B cell (primary cell): ENCODE measurements at places on chromosomes 4 and X. TPM values are rescaled to one million over a fixed set of nuclear protein-coding genes. Genes with fewer than 3 reads are reported as not detected.

DNA sequence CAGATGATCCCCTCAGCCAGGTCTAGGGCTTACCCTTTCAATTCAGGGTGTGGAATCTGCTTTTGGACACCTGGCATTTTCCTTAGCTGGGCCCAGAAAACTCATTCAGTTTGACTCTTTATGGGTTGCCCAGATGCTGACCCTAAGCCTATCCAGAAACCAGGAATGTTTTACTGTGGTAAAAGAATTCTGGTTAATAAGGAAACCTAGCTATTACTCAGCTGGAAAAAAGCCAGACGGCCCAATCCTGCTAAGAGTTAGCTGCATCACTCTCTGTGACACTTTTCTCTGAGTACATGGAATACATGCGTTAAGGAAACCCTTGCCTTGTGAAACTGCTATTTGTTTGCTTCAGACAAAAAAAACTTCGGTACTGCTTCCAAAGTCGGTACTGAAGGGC, 28.0 kb downstream of the ING2 start:
- no peak overlapping the region for H3K27ac ChIP-seq
- no peaks in the 10 kb centered on the region for H3K36me3 ChIP-seq
- H3K4me1 ChIP-seq: no peaks in the 10 kb centered on the region
- H3K4me3 ChIP-seq: no peak overlapping the region
- DNase-seq: no peak

METTL14 gene
- total RNA-seq: 65.6 and 74.8 TPM in 2 replicates

RAB39B gene
- 7.8 and 8.8 TPM in 2 replicates for total RNA-seq

- H3K4me3 ChIP-seq: no peak overlapping the region
- H3K27me3 ChIP-seq: no peaks in the 10 kb centered on the region
- peaks cover 11% of the 10 kb centered on the region for H3K36me3 ChIP-seq
- H3K27ac ChIP-seq: no peak overlapping the region
- H3K4me1 ChIP-seq: no peaks in the 10 kb centered on the region
- DNase-seq: no peak
These were observed 7.6 kb downstream of the SLC25A43 start for GRCh38 chrX:119406776-119407175.

FAM241A gene
- total RNA-seq: 0.79 and 0.95 TPM in 2 replicates

RAB33B gene
- 13.0 and 13.1 TPM in 2 replicates for total RNA-seq

- DNase-seq: no peak
- peak within 1 kb of the TSS; percentile 33 for H3K27ac ChIP-seq
- H3K4me3 ChIP-seq: peak within 1 kb of the TSS; percentile 62
- H3K36me3 ChIP-seq: no peaks in the 10 kb centered on the region
- peaks cover 27% of the 10 kb centered on the region for H3K4me1 ChIP-seq
These were observed at the start of gene MAGIX for GRCh38 chrX:49162620-49163019. Gene MAGIX (plus strand): TSS chrX:49162758. CDS start chrX:49162890, 132 bp downstream.

GRCh38 chrX:111445485-111445884, 33.5 kb upstream of the DCX start:
- H3K27me3 ChIP-seq: no peaks in the 10 kb centered on the region
- no peaks in the 10 kb centered on the region for H3K36me3 ChIP-seq
- H3K4me1 ChIP-seq: no peaks in the 10 kb centered on the region
- no peak overlapping the region for H3K27ac ChIP-seq

- no peak overlapping the region for H3K4me3 ChIP-seq
- no peak for DNase-seq
- H3K4me1 ChIP-seq: no peaks in the 10 kb centered on the region
- no peaks in the 10 kb centered on the region for H3K27me3 ChIP-seq
These were observed 1862.7 kb downstream of the STIM2 start for GRCh38 chr4:28723371-28723770.

GRCh38 chrX:29555465-29556091, 659.8 kb upstream of the MAGEB2 start:
- no peak overlapping the region for H3K27ac ChIP-seq
- DNase-seq: no peak
- no peaks in the 10 kb centered on the region for H3K4me1 ChIP-seq
- no peak overlapping the region for H3K4me3 ChIP-seq

SPARCL1 gene
- total RNA-seq: not detected in 2 replicates

DNA sequence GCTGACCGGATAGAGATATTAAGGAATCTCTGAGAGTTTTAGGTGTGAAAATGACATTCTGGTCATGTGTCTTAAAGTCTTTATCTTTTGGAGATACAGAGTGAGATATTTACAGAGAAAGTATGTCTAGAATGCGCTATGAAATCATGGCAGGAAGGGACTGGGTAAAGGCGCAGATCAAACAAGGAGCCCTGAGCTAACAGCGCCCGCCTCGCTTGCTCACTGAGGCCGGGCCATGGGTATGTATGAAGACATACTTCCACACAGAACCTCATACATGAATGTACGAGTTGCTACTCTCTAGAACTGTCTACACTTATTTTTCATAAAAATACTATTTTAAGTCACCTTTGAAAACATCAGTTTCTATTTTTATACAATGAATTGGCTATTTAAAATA, 20.0 kb downstream of the FAM53A start:
- no peaks in the 10 kb centered on the region for H3K36me3 ChIP-seq
- H3K27me3 ChIP-seq: no peaks in the 10 kb centered on the region
- no peak for DNase-seq
- H3K4me3 ChIP-seq: no peak overlapping the region
- H3K4me1 ChIP-seq: no peaks in the 10 kb centered on the region

- no peak for DNase-seq
- no peaks in the 10 kb centered on the region for H3K4me1 ChIP-seq
- H3K27ac ChIP-seq: no peak overlapping the region
- H3K27me3 ChIP-seq: peaks cover 8% of the 10 kb centered on the region
- H3K4me3 ChIP-seq: no peak overlapping the region
These were observed 205.9 kb downstream of the STIM2 start for GRCh38 chr4:27066591-27066990.

- no peaks in the 10 kb centered on the region for H3K36me3 ChIP-seq
- DNase-seq: no peak
- no peak overlapping the region for H3K27ac ChIP-seq
- no peaks in the 10 kb centered on the region for H3K27me3 ChIP-seq
- H3K4me1 ChIP-seq: no peaks in the 10 kb centered on the region
- H3K4me3 ChIP-seq: no peak overlapping the region
These were observed 69.1 kb upstream of the PUDP start for GRCh38 chrX:7216981-7217587.

GRCh38 chr4:147362938-147363337, 118.0 kb upstream of the EDNRA start:
- H3K27ac ChIP-seq: no peak overlapping the region
- H3K36me3 ChIP-seq: no peaks in the 10 kb centered on the region
- no peak for DNase-seq
- no peaks in the 10 kb centered on the region for H3K27me3 ChIP-seq

GRCh38 chr4:112517067-112517634, 1.2 kb upstream of the NEUROG2 start:
- H3K27ac ChIP-seq: no peak overlapping the region
- H3K4me1 ChIP-seq: peaks cover 75% of the 10 kb centered on the region
- H3K4me3 ChIP-seq: peak overlapping the region; percentile 66
- DNase-seq: peak; percentile 61
- H3K36me3 ChIP-seq: no peaks in the 10 kb centered on the region

- H3K4me1 ChIP-seq: no peaks in the 10 kb centered on the region
- H3K27me3 ChIP-seq: no peaks in the 10 kb centered on the region
- H3K36me3 ChIP-seq: no peaks in the 10 kb centered on the region
- no peak for DNase-seq
These were observed 24.2 kb upstream of the EDNRA start for GRCh38 chr4:147456706-147457105.

DNA sequence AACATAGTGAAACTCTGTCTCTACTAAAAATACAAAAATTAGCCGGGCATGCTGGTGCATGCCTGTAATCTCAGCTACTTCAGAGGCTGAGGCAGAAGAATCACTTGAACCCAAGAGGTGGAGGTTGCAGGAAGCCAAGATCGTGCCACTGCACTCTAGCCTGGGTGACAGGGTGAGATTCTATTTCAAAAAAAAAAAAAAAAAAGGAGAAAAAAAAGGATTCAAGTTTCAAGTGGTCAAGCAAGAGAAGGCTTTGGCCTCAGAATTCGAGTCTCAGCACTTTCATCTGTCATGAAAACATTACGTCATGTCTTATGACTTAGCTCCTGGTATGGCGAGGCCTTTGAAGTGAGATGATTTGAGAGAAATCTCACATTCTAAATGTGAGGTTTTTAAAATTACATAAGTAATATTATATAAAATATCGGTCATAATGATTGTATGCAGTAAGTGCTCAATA, 21.2 kb upstream of the DHRSX start:
- H3K4me3 ChIP-seq: no peak overlapping the region
- no peaks in the 10 kb centered on the region for H3K27me3 ChIP-seq
- DNase-seq: no peak
- H3K36me3 ChIP-seq: no peaks in the 10 kb centered on the region

FHIP1A gene
- 0.46 and 0.76 TPM in 2 replicates for total RNA-seq

CDX4 gene
- total RNA-seq: not detected in 2 replicates

DNA sequence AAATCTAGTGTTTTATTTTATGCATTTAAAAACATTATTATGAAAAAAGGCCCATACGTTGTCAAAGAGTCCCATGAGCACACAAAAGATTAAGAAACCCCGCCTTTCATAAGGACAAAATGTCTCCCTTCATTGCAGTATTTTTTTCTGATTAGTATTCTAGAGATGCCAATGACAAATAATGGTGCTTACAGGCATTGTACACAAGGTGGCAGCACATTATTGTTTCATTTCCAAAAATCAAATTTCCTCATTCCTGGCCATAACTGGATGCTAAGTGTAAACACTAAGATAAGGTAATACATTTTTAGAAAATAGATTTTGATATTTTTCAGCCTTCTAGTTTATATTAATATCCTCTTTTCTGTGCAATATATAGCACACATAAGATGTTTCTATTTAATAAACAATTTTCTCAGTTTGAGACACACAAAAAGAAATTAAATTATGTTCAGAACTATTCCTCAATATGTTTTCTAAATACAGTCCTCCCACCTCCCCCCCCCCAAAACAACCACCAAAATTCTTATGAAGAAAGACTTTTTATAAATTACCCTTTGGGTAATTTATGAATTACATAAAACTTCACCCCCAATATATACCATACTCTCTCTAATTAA, 47.7 kb downstream of the TIGD2 start:
- no peaks in the 10 kb centered on the region for H3K36me3 ChIP-seq
- peak; percentile 57 for DNase-seq
- no peaks in the 10 kb centered on the region for H3K27me3 ChIP-seq

ZMAT1 gene
- 38.4 and 43.6 TPM in 2 replicates for total RNA-seq
